ENCODE measurements at places on chromosomes 3 and 15.

GRCh38 chr3:52298149-52299098, 10.8 kb downstream of the GLYCTK start:
- DNase-seq: no peak

DNA sequence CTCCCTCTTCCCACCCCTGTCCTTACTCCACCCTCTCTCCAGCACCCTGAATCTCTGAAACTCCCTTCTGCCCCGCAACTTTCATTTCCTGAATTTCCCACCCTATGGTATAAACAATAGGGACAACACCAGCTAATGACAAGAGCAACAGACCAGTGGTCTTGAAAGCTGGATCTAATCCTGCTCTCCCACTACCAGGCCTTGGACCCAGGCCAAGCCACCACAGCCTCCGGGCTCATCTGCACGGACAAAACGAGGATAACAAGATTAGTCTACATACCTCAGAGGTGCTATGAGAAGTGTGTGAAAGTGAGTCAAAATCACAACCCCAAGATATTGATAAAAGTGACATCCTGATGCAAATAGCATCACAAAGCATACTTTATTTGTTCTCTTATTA, 128.6 kb downstream of the ERC2 start:
- no peak for DNase-seq

GRCh38 chr3:183518491-183519251, 36.8 kb downstream of the KLHL6 start:
- no peak for DNase-seq

DNA sequence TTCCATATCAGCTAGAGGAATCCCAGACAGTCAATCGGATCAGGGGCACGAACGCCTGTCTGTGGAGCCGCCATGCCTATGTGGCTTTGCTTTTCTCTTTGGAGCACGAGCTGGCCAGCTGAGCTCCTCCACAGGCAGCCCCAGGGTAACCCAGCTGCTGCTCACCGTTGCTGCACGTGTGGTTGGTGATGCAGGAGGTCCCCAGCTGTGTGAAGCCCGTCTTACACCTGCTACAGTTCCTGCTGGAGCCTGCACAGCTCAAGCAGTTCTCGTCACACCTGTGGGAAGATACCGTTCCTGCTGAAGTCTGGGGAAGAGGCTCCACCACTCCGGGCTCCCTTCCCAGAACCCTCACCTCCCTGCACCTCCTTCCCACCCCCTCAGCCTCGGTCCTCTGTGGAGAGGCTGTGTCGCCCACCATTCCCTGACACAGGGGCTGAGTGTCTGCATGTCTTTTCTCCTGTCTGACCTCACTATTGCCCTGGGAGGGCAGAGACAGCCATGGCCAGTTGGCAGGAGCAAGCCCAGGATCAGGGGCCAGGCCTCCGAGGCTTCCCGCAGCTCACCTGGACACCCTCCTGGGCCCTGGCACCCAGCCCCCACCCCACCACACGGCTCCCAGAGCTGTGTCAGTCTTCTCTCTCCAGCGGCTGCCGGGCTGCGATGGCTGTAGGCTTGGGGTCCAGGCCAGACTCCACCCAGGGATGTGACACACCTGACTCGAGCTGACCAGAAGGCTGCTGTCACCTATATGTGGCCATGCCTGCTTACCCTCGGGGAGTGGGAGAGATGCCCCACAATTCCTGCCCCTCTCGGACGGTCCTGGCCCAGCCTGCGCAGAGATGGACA, 12.2 kb upstream of the SNRPA1 start:
- DNase-seq: no peak

- DNase-seq: no peak
Observed at GRCh38 chr15:40595773-40596172, 1.7 kb downstream of the KNL1 start.

GRCh38 chr3:12193485-12194165, 34.9 kb upstream of the TIMP4 start:
- peak; percentile 74 for DNase-seq

GRCh38 chr3:115108614-115109013, 38.5 kb downstream of the ZBTB20 start:
- DNase-seq: no peak

GRCh38 chr3:125023833-125024555, 31.8 kb downstream of the HEG1 start:
- DNase-seq: no peak

DNA sequence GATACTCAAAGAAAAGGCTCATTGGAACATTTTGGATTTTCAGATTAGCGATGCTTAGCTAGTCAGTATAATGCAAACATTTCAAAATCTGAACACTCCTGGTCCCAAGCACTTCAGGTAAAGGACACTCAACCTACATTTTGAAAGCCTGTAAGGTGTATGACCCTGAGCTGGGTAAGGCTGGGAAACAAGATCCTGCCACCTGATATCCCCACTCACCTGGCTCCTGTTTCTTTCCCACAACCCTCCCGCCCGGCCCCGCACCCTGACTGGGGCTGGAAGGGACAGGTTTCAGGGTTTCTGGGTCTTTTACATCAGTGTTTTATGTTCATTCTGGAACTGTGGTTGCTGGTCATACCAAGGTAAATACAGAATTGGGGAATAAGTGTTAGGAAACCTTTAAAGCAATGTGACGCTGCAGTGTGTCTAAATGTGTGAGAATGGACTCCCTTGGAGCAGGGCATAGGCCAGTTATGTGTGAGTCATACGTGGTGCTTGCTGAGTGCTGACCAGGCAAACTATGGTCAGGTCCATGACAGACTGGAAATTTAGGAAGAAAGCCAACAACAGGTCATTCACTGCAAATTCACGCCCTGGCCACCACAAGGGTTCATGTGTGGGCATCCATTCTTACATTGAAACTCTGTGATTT, 22.9 kb downstream of the CTXND1 start:
- DNase-seq: no peak

GRCh38 chr3:45771831-45772230, 24.5 kb downstream of the SLC6A20 start:
- DNase-seq: no peak
